PC-9 (cell line): ENCODE measurements at places on chromosomes 7 and 10.

GRCh38 chr10:2137549-2138174, 400.3 kb upstream of the ADARB2 start:
- no peak for DNase-seq

- DNase-seq: peak; percentile 29
Measured at GRCh38 chr7:108413782-108414492, 42.3 kb downstream of the NRCAM start.

DNA sequence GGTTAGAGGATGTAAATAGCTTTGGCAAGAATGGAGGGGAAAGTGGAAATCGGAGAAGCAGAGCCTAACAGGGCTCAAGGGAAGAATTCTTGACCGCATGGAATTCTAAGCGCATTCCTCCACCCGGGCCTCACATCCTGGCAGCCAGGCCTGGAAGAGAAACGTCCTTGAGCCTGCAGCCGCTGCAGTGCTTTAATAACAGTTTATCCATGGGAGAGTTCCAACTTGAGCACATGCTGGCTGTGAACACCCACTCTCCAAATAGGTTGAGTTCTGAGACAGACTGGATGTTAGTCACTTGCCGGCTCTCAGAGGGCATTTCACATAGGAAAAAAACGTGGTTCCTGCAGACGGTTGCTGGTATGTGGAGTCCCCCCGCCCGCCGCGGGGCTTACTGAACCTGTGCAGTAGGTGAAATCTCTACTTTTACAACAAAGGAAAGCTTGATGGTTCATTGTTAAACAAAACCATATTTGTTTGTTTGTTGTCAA, 61.4 kb upstream of the STEAP1B start:
- DNase-seq: peak; percentile 97

GRCh38 chr7:8443576-8444467, 10.4 kb downstream of the NXPH1 start:
- DNase-seq: no peak

GRCh38 chr7:43647673-43648472, 65.0 kb downstream of the STK17A start:
- DNase-seq: peak; percentile 82

GRCh38 chr10:80075781-80076180, 2.7 kb upstream of the TMEM254 start:
- no peak for DNase-seq

- DNase-seq: no peak
Measured at GRCh38 chr10:125096371-125096770, 64.0 kb downstream of the CTBP2 start.
